ENCODE measurements at places on chromosomes 5 and 9.

- no peak for DNase-seq
Observed at GRCh38 chr9:86340356-86341006, 13.7 kb downstream of the TUT7 start.

GRCh38 chr9:79256691-79257213, 315.0 kb upstream of the TLE4 start:
- peak; percentile 80 for DNase-seq

GRCh38 chr9:124505006-124505900, 1.9 kb downstream of the NR5A1 start:
- DNase-seq, result no peak

DNA sequence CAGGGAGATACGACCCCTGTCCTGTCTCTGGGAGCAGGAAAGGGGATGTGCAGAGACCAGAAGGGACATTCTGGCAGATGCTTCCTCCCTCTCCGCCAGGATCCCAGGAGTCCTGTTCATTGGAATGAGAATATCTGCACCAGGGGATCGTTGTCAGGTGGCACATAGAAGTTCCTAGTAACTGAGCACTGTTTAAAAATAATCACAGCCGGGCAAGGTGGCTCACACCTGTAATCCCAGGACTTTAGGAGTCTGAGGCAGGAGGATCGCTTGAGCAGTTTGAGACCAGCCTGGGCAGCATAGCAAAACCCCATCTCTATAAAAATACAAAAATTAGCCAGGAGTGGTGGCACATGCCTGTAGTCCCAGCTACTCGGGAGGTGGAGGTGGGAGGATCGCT, 12.3 kb downstream of the SARDH start:
- no peak for DNase-seq

DNA sequence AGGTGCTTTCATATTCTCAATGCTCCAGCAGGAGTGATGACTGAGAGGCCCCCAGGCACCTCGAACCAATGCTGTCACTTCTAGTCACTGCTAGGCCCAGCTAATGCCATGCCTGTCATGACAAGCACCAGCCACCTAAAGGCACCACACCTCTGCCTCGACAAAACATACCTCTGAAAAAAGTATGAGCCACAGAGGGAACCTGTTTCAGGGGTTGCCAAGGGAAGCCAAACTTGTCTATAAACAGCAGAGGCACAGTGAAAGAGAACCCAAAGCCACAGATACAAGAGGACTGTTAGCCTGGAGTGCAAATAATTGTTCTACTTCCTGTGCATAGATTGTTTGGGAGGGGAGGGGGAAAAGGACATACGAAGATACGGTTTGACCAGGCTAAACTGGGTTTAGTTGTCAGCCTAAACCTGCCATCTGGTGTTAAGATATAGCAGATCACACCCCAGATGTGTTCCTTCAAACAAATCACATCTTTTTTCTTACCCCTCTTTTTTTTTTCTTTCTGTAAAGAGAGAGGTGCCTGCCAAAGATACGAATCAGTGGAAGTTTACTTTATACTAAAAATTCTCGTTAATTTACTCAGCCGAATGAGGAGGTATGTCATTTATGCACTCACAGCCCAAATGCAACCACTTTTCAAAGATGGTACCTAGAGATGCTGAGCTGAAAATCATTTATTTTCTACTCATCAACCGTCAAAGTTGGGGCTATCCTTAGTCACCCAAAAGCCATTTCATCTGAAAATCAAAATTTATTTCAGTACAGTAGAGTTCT, 45.7 kb downstream of the BNC2 start:
- DNase-seq, result no peak
